ENCODE measurements at places on chromosomes 11 and 22. TPM values are rescaled to one million over a fixed set of nuclear protein-coding genes. Genes with fewer than 3 reads are reported as not detected.

DNA sequence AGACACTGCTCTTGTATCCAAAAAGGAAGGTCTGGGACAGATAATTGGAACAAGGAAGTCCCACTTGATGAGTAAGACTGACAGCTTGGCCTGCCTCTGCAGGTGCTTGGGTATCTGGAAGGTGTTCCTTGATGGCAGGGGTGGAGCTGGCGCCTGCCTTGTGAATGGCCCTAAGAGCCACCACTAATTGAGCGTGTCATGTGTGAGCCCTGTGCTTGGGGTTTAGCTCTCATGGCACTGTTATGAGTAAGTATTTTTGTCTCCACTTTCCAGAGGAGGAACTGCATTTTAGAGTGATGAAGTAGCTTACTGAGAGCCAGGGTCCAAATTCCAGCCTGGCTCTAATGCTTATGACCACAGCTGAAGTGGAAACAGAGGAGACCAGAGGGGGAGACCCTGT, 71.2 kb upstream of the NECTIN1 start:
- no peak for DNase-seq

Gene OR51B5
- total RNA-seq, result not detected

DNA sequence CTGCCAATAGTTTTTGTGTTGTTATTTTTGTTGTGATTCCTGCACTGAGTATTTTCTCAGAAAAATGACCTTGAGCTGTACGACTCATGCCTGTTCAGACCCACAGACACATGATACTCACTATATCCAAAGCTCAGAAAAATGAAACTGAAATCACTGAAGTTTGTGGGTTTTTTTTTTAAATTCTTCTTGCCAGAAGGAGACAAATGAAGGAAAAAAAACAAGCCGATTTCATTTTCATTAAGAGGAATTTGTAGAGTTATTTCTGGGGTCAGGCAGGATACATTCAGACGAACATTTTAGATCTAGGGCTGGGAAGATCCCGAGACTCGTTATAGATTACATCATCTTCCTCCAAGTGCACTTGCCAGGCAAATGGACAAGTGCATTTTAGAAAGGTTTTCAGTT, 60.4 kb downstream of the BMAL1 start:
- no peak for DNase-seq

DNA sequence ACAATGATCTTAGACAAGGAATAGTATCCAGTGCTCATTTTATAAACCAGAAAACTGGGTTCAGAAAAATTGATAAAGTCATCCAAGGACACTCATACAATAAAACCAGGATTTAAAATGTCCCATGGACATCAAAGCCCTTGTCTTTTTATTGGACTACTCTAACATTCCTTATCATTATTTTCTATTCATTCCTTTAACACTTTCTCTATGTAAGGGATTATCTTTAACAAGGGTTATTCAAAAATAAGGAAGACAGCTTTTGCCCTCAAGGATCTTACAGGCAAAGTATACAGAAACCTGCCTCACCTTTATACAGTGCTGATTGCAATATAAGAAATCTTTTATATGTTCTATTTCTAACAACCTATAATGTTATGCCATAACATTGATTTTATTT, 790.8 kb downstream of the DLG2 start:
- no peak for DNase-seq

GRCh38 chr11:105738986-105739795, 129.3 kb downstream of the GRIA4 start:
- DNase-seq, result no peak

Gene CNGA4
- total RNA-seq, result not detected

GRCh38 chr22:49330421-49331222, 497.1 kb downstream of the BRD1 start:
- DNase-seq, result no peak

Gene TMEM45B
- not detected for total RNA-seq

GRCh38 chr11:10147195-10147594, 146.8 kb downstream of the SBF2 start:
- DNase-seq, result no peak

GRCh38 chr22:43303751-43304150, 39.4 kb downstream of the SCUBE1 start:
- DNase-seq, result no peak

Gene OR8D2
- not detected for total RNA-seq

DNA sequence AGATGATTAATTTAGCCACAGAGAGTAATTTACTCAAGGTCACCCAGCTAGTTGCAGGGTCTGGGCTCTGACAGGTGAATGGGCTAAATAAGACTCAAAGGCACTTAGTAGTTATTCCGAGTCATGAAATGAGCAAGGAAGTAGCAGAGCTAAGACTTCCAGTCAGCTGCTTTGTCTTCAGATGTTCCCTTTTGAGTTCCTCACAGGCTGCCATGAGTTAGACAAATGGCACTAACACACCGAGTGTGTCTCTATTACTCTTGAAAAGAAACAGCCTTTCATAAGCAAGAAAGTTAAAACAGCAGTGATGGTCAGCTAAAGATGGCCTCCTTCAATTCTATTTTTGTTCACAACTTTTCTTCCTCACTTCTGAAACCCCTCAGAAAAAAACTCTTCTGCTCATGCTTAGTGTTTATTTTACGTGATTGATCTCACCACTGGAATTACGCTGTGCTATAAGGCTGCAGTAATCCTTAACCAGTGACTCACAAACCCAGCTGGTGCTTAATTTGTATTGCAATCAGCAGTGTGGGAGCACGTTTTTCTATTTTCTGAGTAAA, 389.1 kb downstream of the AASDHPPT start:
- DNase-seq, result peak; percentile 27

GRCh38 chr22:19965771-19966709, 24.4 kb upstream of the TXNRD2 start:
- no peak for DNase-seq

DNA sequence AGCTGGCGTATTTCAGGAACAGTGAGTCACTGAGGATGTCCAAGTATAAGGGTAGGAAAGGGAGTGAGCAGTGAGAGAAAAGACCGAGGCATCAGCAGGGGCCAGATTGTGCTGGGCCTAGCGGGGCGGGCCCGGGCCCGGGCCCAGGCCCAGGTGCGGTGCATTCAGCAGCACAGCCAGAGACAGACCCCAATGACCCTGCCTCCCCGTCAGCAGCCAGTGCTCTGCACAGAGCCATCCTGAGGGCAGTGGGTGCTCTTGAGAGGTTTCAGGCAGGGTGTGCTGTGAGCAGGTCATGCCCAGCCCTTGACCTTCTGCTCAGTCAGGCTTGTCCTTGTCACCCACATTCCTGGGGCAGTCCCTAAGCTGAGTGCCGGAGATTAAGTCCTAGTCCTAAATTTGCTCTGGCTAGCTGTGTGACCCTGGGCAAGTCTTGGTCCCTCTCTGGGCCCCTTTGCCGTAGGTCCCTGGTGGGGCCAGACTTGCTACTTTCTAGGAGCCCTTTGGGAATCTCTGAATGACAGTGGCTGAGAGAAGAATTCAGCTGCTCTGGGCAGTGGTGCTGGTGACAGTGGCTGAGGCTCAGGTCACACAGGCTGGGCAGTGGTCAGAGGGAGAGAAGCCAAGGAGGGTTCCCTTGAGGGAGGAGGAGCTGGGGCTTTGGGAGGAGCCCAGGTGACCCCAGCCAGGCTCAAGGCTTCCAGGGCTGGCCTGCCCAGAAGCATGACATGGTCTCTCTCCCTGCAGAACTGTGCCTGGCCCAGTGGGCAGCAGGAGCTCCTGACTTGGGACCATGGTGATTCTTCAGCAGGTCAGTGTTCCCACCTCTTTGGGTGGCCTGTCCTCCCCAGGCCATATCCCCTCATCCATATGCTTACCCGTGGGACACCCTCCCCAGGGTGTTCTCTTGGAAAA, 2.1 kb downstream of the MYO7A start:
- DNase-seq, result no peak

DNA sequence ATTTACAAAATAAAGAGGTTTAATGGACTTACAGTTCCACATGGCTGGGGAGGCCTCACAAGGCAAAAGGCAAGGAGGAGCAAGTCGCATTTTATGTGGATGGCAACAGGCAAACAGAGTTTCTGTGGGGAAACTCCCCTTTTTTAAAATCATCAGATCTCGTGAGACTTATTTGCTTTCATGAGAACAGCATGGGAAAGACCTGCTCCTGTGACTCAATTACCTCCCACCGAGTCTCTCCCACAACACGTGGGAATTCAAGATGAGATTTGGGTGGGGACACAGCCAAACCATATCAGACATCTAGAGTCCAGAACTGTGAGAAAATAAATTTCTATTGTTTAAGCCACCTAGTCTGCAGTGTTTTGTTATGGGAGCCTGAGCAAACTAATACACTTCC, 80.8 kb downstream of the ME3 start:
- no peak for DNase-seq

Gene FAT3
- 0.16 TPM for total RNA-seq

Gene CCDC157
- total RNA-seq, result 4.5 TPM

GRCh38 chr11:119696378-119697222, 32.4 kb downstream of the NECTIN1 start:
- no peak for DNase-seq

- no peak for DNase-seq
Measured at GRCh38 chr11:102220728-102221467, 96.4 kb upstream of the BIRC3 start.

- DNase-seq, result no peak
Measured at GRCh38 chr11:112637876-112638275, 323.3 kb upstream of the NCAM1 start.

DNA sequence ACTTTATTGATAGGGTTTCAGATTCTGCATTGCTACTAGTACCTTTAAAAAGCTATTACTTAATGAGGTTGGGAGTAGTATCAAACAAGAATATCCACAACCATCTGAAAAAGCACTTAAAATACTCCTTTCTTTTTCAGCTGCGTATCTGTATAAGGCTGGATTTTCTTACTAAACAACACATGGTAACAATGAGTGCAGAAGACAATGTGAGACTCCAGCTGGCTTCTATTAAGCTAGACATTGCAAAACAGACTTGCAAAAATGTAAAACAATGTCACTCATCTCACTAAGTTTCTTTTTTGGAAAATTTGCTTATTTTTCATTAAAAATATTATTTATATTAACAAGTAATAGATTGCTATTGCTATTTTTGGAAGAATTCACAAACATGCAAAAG, 132.6 kb downstream of the WNT11 start:
- no peak for DNase-seq

DNA sequence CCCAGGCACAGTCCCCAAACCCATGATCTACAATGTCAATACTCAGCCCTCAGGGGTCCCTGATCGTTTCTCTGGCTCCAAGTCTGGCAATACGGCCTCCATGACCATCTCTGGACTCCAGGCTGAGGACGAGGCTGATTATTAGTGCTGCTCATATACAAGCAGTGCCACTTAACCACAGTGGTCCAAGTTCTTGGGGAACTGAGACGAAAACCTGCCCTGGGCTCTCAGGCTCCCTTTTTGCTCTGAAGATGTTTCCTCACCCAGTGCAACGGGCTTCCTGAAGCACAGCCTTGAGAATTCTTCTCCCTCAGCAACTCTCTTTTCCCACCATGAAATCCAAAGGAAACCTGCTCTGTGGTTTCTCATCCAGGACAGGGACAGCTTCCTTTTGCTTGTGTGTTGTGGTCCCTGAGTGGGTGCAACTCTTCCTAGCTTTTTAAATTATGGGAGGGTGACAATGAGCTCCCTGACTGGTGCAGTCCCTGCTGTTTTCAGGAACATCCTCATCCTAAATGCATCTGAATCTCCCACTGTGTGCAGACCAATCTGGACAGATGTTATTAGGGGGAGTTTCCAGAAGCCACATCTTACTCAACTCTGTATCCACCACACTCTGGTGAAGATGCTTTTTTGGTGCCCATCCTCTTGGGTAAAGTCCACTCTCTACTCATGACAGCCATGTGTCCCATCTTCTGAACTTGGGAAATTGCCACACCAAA, 30.6 kb upstream of the IGLL5 start:
- no peak for DNase-seq

- DNase-seq, result no peak
Measured at GRCh38 chr11:36086366-36086765, 142.5 kb downstream of the LDLRAD3 start.

DNA sequence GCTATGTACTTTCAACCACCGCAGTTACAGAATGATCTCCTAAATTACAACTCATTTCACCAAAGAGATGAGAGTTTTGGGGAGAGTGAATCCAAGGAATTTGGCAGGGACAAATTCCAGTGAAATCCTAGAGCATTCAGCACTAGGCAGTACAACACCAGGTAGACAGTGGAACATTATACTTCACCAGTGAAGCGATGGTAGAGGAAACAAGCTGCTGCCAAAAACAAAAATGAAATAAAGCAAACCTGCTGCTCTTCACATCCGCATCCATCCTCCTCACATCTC, 16.9 kb downstream of the SMCO4 start:
- no peak for DNase-seq

DNA sequence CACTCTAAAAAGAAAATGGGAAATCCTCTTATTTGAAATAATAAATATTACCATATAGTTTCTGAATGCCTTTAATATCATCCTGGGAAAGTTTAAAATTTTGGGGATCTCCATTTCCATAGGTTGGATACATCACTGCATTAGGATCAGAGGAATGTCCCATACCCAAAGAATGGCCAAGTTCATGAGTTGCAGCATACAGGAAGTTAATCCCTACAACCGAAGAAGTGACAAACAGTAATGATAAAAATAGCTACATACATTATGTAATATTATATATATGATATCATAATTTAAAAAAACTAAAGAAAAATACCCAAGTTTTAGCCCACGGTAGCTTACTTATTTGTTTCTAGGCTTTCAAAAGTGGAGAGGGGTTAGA, 7.4 kb downstream of the MMP7 start:
- no peak for DNase-seq

Gene DENND5A
- total RNA-seq, result 44.6 TPM

GRCh38 chr22:47269516-47270088, 507.2 kb downstream of the TBC1D22A start:
- DNase-seq, result no peak

DNA sequence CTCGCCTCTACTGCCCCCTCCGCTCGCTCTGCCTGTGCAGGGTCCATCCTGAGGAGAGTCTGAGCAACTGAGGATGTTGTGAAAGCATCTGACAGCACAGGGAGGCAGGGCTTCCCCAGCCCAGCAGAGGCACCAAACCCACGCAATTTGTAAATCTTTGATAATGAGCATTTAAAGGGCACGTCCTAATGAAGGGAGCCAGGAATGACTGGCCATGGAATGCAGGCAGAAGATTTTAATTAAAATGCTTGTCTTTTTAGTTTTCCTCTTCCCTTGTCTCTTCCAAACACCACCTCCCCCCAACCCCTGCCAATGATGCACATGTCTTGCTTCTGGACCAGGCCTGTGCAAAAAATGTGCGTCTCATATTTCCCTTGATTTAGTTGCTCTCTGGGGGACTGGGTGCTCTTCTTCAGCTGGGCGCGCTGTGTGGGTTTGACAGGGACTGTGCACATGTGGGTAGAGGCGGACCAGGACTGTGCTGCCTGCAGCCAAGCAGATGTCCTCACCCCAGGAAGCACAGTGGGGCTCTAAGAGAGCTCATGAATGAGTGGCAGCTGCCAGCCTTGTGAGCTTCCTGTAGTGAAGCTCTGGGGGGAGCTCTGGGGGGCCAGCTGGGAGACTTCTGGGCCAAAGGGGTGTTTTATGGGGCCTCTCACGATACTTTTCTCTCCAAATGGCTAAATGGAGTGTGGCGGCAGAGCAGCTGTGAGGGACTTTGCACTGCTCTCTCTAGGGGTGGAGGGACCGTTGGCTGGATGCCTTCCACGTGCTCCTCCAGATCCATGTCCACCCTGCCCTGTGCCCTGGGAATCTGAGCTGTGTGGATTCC, 273.5 kb downstream of the ST3GAL4 start:
- DNase-seq, result no peak

Gene GAB4
- total RNA-seq, result not detected

Measured in SJSA1 (cell line).